ENCODE measurements at places on chromosomes 2 and 18.

DNA sequence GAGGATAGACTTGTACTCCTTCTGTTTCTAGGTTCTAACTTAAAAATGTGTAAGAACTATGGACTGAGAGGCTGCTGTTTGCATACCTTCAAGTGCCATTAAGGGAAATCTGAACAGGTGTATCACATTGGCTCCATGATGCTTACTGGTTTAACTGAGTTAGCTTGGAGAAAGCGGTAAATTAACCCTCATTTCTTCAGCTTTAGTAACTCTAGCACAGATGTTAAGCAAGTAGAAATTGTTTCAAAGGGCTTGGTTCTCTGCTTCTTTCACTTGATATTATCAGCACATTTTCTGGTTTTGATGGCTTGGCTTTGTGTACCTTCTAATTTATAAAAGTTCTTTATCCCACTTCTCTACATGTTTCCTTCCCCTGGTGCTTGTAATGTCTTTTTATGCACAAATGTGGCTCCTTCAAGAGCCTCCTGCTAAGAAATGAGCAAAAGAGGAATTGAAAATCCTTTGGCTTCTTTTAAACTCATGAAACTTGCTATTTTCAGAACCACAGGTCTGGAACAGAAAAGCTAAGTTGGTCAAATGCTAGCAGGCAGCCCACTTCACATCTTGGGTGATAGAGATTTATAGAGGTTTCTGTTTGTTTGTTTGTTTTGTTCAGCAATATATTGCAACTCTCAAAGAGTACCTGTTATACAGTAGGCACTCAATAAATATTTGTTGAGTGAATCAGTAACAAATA, 249.9 kb upstream of the THUMPD2 start:
- DNase-seq = peak; percentile 24

- DNase-seq = no peak
Observed at GRCh38 chr2:30104307-30104706, 42.5 kb upstream of the YPEL5 start.

GRCh38 chr2:13822365-13822764, 810.2 kb upstream of the LRATD1 start:
- no peak for DNase-seq

DNA sequence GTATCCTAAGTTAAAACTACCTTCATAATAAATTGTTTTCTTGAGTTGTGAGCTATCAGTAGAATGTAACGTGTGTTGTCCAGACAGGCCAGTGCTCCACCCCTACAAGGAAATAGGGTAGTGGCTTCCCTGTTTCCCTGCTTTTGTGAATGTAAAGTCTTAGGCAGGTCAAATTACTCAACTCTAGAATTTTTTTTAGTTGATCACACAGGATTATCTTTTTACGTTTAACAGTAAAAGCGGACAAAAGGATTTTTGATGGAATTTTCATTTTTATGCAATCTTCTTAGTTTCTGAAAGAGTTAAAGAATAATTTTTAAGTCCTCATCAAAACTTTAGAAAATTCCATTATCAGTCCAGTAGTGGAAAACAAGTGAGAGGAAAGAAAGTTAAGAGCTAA, 38.2 kb downstream of the GPD2 start:
- DNase-seq = peak; percentile 53

DNA sequence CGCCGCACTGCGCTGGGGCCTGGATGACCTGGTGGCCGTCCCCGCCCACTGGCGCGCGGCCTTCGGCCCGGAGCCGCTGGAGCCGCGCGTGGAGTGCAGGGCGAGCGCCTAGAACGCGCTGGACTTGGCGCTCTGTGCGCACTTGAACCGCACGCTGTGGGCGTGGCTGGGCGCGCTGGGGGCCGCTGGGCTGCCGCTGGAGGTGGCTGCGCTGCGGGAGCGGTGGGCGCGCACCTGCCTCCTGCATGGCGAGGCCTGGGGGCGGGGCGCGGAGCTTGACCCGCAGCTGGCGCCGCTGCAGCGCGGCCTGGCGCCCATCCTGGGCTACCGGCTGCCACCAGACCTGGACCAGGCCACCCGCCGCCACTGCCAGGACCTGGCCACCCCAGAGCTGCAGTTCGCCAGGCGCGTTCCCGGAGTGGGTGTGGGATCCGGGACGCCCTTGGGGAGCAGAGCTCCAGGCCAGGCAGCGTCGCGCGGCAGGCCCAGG, 9.9 kb downstream of the AQP12B start:
- DNase-seq = no peak

DNA sequence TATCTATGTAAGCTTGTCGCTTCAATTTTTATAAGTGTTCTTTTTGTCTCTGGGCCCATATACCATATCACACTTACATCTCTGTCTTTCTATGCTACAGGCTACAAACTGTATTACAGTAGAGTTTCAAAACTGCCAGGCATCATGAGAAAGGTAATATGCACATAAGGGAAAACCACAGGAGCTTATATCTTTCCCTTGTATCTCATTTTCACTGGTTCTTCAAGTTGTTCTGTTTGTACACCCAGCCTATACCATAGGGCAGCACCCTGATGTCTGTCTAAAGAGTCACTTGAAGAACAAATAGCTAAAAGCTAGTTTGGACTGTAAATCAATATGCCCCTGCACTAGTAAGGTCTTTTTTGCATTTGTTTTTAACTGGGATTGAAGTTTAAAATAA, 366.7 kb downstream of the FIGN start:
- no peak for DNase-seq

DNA sequence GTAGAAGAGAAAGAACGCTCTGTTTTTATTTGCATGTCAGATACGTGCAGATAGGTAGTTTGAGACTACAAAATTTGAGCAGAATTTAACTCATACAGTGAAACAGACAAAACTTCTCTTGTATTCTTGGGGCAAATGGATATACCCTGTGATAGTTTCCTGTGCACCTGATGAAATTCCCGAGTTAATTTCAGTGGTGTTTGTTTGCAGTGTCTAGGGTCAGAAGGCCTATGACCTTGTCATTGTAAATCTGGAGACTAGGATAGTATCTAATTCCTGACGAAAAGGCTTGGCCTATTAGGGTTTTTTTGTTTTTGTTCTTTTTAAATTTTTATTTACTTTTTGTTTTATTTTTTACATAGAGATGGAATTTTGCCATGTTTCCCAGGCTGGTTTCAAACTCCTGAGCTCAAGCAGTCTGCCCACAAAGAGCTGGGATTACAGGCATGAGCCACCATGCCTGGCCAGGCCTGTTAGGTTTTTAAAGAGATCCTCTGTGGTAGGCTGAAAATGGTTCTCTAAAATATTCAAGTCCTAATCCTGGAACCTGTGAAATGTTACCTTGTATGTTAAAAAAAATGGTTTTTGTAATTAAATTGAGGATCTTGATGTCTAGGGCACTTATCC, 17.6 kb downstream of the LCLAT1 start:
- no peak for DNase-seq

GRCh38 chr18:74505776-74506175, 9.6 kb downstream of the CNDP2 start:
- no peak for DNase-seq

- DNase-seq = no peak
Observed at GRCh38 chr18:10863026-10863425, 286.3 kb downstream of the PIEZO2 start.

DNA sequence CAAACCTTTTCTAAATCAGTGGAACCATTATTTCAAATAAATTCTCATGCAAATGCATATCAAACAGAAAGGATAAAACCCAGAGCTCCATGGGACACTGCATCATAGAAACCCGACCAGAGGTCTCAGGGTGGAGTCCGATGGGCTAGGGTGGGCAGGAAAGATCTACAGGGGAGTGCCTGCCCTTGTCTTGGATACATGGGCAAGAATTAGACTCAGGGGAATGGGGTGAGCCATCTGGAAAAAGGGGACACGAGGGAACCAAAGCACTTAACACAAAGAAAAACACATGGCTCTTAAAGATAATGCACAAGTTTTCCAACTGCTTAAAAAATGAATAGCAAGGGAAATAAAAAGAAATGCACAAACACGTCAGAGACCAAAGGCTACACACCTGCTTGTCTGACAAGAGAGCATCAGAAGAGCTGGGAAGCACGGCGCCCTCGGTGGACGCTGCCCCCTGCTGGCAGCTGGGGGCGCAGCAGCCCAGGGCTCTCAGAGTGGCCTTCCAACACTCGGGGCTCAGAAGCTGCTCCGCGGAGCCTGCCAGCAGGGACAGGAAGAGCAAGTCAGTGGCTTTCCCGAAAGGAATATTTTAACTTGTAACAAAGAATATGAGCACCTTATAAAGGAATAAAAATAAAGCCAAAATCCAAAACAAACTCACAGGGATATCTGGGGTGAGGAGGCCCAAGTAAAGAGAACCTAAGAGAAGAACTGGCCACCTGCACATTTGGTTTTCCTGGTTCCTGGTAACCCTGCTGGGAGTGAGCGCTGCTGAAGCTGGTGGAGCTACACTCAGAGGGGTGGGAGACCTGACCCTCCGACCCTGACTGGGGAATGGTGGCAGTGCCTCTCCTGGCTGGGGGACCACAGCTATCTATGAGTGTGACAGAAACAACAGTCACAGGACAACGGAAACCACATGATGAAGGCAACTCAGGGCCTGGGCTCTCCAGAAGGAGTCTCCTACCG, 54.5 kb downstream of the SIGLEC15 start:
- peak; percentile 47 for DNase-seq

GRCh38 chr2:226117510-226118065, 682.0 kb downstream of the IRS1 start:
- no peak for DNase-seq

DNA sequence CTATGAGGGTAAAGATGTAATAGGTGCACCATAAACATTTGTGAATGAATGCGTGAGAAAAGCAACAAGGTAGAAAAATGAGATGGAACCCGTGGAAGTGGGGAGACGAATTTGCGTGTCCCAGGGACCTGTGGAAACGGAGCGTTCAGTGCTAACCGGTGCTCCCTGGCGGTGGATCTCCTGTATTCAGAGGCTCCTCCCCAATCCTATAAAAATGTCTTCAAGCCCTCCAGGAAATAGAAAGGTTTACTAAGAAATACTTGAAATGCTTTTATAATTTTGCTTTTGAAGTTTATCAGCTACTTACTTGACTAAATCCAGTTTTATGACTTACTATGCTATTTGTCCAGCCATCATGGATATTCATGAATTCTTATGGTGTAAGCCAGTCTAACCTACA, 62.8 kb upstream of the RBM44 start:
- DNase-seq = no peak

DNA sequence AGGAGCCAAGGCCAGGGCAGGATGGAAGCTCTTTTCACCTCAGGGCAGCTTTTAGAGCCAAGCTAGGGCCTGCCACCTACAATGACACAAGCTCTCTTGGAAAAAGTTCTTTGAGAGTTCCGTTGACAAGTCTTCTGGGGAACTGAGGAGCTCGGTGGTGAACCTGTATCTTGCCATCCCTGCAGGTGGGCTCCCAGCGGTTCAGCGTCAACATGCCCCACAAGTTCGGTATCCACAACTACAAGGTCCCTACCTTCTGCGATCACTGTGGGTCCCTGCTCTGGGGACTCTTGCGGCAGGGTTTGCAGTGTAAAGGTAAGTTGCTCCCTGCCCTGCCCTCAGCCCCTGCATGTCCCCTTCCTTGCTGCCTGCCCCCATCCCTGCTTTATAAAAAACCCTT, 312.8 kb upstream of the EPAS1 start:
- DNase-seq = no peak

DNA sequence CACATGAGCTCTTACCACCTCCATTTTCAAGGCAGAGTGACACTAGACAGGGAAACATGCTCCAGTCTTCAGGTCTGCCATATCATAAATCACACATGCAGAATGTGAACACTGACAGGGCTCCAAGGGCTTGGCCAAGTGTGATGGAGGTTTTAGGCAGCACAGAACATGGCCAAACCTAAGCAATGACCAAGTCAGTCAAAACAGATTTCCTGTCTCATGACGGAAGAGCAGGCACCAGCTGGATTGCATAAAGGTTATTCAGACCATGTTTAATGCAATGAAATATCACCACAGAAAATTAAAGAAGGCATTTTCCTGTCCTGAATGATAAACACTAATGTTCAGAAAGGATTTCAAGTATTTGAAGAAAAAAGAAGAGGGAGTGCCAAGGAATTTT, 72.5 kb downstream of the SUMO1 start:
- DNase-seq = peak; percentile 44

DNA sequence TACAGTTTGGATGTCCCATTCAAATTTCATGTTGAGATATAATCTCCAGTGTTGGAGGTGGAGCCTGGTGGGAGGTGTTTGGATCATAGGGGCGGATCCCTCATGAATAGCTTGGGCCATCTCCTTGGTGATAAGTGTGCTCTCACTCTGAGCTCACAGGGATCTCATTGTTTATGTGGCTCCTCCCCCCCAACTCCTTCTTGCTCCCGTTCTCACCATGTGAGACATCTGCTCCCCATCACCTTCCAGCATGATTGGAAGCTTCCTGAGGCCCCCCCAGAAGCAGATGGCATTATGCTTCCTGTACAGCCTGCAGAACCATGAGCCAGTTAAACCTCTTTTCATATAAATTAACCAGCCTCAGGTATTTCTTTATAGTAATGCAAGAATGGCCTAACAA, 3.0 kb upstream of the INPP1 start:
- no peak for DNase-seq

- DNase-seq = peak; percentile 45
Observed at GRCh38 chr18:79507546-79508480, 112.1 kb downstream of the NFATC1 start.

- DNase-seq = no peak
Observed at GRCh38 chr18:22783662-22784076, 149.5 kb upstream of the RBBP8 start.

DNA sequence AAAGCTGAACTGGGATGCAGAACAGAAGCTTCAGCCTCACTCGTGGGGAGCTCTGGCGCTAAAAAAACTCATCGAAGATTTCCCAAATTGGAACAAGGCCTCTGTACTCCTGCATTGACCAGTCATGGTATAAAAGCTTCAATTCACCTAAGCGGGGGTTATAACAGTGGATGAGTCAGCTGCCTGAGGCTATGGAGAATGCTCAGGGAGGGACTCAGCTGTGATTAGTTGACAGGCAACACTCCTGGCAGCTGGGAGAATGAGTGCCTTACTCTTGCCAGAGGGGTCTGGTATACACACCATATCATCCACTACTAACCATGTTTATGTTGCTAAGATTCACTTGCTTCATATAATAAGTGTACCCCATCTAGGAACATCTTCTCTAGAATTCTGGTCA, 350.6 kb upstream of the VRK2 start:
- no peak for DNase-seq

GRCh38 chr2:222494104-222494739, 69.9 kb downstream of the SGPP2 start:
- DNase-seq = no peak

DNA sequence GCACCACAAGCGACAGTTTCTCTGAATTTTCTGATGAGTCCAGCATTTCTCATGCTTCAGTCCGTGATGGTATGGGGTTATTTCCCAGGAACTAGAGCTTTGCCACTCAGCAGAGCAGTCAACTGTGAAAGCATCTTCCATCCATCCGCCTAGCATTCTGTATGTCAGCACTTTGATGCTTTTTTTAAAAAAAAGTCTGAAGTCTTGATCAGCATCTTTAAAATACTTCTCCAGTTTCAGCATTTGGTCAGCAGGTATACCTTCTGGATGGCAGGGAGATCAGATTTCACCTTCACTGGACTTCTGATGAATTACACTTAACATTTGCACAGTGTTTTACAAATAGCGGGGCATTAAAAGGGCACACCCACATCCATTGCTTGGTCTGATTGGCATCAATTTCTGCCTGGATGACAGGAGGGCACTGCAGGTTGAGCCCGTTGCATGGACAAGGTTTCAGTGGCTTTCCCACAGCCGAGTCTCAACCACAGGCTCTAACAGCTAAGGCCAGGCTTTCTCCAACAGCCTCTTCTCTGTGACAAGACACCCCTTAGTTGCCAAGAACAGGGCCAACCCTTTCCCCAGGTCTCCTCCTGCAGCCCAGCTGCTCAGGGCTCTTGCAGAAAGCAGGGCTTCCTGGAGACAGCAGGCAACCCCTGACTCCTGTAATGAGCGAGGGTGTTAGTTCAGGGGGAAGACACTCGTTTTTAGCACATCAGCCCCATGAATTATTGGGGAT, 54.0 kb downstream of the EMILIN2 start:
- no peak for DNase-seq

Data from inflammatory macrophage treated with lipopolysaccharide for 4 hours (primary cell).